Endothelial cell of umbilical vein (primary cell): ENCODE measurements at places on chromosomes 1 and 21. TPM values are rescaled to one million over a fixed set of nuclear protein-coding genes. Genes with fewer than 3 reads are reported as not detected.

RIPK4 gene
- polyA plus RNA-seq = not detected in 2 replicates

- DNase-seq = no peak
Observed at GRCh38 chr1:187477103-187477502, 648.4 kb downstream of the PLA2G4A start.

- no peak for DNase-seq
Observed at GRCh38 chr21:37227071-37228002, 39.8 kb downstream of the VPS26C start.

GRCh38 chr1:182460550-182460951, 10.6 kb downstream of the RGSL1 start:
- no peak for DNase-seq

GRCh38 chr1:6434186-6434585, 9.6 kb downstream of the ESPN start:
- no peak for DNase-seq
